Fibroblast of skin of back (primary cell): ENCODE measurements at places on chromosomes 12 and 14.

- DNase-seq = no peak
Measured at GRCh38 chr12:132948146-132949066, 7.7 kb downstream of the ZNF605 start.

DNA sequence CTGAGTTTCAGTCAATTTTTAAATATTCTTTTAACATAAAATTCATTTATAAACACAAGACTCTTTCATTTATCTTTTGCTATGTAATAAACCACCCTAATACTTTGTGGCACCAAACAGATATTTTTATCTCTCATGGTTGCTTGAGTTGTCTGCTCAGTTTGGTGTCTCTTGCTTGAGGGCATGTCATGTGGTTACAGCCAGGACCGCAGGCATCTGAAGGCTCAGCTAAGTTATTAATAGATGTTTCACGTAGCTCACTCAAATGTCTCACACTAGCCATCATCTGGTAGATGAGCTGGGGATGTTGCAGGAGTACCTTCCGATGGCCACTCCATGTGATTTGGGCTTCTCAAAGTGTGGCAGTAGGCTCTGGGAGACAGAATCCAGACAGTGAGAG, 597.8 kb downstream of the ETNK1 start:
- DNase-seq = no peak

GRCh38 chr14:31788340-31788739, 227.1 kb downstream of the NUBPL start:
- no peak for DNase-seq

DNA sequence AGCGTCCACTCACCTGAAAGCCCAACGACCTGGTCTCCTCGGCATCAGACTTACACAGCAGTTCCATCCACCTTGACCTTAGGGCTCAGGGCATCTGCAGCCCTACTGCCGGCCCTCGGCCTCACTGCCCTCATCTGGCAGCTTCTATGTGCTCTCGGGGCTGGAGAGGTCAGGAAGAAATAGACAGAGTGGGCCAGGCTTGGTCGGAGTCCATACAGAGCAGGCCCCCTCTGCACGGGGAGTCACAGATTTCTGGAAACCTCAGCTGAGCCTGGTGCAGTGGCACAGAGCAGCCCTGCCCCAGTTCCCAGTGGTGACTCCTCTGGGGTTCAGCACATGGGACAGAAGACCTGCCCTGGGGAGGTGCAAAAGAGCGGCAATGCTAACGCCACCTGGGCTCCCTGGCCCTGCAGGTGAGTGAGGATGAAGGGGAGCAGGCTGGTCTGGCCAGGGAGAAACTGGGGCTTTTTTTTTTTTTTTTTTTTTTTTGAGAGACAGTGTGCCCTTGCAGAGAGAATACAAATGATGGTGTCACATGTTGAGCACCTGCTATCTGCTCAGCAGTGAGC, 190.1 kb upstream of the PRMT8 start:
- DNase-seq = no peak

GRCh38 chr12:93937812-93938211, 210.6 kb upstream of the PLXNC1 start:
- DNase-seq = no peak

DNA sequence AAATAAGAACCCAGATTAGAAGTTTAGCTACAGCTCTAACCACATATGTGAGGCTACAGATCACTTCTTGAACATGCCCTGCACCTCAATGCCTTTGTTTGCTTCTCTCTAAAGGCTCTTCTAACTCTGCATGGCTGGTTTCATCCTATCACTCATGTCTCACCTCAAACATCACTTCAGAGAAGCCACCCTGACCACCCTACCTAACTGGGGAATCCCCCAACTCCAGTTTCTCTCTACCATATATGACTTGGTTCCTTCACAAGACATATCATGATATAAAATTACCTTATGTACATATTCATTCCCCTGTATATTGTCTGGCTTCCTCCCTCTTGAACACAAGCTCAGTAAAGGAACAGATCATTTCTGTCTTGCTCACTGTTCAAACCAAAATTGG, 250.2 kb upstream of the GRIP1 start:
- DNase-seq = no peak

DNA sequence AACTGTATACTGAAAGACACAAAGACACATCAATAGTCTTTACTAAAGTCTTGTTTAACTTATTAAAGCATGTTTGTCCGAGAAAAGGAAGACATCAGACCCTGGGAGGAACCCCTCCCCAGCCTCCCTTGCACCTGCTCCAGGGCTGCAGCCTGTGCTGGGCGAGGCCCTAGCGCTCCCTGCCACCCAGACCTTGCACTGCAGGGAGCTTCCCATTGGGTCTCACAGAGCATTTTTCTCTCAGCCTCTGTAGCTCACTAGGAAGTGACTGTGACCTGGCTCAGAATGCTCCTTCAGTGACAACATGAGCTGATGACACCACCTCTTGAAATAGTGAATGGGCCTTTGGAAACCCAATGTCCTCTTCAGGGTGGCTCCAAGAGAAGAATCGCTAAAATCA, 461.2 kb downstream of the TMEM121 start:
- DNase-seq = no peak

DNA sequence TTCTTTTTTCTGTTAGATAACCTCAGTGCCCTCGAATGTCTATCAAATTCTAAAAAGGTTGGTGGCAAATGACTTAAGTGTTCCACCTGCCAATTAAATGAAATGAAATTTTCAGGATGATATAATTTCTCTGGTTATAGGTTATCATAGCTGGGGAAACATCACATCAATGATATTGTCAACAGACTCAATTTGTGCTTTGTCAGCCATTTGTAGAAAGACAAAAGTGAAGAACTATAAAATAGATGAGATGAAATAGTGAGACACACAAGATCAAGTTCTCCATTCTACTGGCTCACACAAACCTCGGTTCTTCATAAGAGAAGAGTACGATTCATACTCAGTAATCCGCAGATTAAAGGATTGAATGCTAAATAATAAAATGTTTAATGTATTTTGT, 1443.2 kb upstream of the FLRT2 start:
- DNase-seq = no peak

DNA sequence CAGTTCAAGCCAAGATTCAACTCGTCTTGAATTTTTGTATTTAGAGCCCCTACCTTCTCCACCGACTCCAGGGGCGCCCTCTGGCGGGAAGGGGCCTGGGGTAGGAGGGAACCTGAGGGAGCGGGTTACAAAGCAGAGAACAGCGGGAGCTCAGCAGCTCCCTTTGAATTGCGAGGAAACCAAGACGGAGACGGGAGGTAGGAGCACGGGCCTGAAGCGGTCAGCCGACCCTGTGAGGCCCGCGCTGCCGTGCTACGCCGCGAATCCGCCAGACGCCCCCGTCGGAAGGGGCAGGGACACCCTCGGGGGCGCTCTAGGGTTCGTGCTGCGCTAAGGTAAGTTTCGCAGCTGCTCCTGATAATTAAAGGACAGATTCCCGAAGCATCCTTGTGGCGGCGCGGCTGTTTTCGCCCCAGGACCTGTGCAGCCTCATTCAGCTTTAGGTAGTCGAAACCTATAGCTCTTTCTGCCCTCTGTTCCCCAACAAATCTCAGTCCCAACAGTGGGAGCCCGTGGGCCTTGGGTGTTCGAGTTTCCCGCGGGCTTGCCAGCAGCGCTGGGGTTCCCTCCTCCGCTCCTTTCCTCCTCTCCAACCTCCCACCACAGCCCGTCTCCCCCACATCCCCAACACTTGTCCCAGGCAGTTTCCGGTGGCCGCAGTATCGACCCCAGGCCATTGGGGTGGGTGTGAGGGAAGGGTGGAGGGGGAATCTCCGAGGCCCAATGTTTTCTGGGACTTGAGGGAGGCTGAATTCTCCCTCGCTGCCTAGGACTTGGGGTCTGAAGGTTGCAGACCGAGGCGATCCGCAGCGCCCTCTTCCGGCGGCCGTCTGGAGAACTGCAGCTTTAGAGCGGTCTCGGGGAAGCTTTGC, 5.1 kb upstream of the NKX2-1 start:
- no peak for DNase-seq

- DNase-seq = no peak
Measured at GRCh38 chr14:101025696-101026095, 122.2 kb upstream of the RTL1 start.

DNA sequence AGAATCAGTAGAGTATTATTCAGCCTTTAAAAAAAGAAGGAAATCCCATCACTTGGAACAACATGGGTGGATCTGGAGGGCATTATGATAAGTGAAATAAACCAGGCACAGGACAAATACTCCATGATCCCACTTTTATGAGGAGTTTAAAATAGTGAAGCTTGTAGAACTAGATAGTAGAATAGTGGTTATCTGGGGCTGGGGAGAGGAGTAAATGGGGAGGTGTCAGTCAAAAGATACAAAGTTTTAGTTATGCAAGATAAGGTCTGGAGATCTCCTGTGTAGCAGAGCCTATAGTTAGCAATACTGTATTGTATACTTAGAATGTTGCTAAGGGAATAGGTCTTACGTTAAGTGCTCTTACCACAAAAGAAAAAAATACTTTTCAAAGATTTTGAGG, 64.9 kb downstream of the RIC8B start:
- DNase-seq = no peak

GRCh38 chr14:77544571-77544970, 46.0 kb upstream of the ISM2 start:
- no peak for DNase-seq
